ENCODE measurements at places on chromosomes 7 and 10.

DNA sequence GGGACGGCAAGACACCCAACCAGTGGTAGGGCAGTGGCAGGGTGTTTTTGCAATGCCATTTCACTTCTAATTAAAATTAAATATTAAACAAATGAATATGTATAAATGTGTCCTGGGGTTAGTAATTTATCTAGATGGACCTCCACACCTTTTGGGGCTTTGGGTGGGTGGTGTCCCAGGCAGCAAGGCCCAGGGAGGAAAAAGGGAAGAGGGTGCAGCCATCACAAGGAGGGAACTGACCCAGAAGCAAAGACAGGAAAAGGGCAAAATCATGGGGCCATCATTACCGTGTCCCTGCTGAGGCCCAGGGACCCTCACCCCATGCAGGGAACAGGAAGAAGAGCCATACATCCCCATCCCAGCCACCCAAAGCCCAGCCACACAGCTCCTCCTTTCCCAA is 204.6 kb downstream of the GRID1 start:
- no peak for DNase-seq

DNA sequence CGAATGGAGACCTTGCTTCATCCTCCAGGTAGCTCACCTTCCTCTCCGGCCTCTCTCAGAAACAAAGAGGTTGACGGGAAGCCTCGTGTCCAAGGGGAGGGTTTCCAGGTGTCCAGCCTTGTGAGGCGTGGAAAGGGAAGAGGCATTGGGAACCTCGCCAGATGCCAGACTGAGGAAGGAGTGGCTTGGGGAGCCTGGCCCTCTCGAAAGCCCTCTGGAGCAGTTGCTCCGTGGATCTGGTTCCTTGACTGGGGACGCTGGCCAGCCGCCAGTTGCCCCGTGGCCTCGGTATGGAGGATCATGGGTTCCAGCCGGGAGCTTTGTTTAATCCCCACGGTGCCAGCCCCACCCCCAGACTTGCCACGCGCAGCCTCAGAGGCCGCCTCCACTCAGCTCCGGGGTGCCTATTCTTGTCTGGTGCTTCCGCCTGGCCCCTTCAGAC is 30.3 kb upstream of the SUN1 start:
- no peak for DNase-seq

DNA sequence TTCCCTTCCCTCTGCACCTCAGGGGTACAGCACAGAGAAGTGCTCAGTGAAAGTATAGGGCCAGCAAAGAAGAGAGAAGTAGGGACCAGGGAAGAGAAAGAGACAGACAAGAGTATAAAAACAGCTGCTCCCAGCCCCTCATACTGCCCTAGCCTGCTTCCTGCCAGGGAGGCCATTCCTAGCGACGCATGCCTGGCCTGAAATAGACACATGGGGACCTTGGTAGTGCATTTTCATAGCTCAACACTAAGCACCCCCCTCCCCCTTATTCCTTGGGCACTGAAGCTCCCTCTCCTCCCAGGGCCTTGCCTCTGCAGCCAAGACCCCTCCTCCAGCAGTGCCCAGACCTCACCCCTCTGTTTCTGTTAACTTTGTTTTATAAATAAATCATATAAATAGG is 64.7 kb downstream of the ZMIZ1 start:
- DNase-seq, result no peak

DNA sequence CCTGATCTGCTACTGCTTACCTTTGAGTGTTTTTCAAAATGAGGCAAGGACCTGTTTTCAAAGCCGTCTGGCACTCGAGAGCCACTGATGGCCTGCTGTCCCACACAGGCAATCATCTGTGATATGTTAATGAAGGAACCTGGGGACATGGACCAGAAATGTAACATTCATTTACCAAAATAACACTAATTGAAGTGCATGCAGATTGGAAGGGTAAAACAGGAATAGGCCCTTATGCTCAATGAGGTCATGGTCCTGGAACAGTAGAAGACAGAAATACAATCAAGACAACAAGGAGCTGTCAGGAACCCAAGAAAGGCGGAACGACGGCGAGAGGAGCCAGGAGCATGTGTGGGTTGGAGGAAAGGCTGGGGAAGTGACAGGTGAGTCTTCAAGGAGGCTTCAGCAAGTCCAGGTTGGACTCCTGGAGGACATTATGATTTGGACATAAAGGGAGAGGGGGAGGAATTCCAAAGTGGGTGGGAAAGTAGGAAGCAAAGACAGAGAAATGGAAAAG is 28.3 kb downstream of the POLR3A start:
- DNase-seq, result no peak

GRCh38 chr7:27351137-27351536 is 108.5 kb downstream of the EVX1 start:
- DNase-seq, result no peak

GRCh38 chr10:11795101-11795920 is 27.8 kb upstream of the PROSER2 start:
- DNase-seq, result no peak

DNA sequence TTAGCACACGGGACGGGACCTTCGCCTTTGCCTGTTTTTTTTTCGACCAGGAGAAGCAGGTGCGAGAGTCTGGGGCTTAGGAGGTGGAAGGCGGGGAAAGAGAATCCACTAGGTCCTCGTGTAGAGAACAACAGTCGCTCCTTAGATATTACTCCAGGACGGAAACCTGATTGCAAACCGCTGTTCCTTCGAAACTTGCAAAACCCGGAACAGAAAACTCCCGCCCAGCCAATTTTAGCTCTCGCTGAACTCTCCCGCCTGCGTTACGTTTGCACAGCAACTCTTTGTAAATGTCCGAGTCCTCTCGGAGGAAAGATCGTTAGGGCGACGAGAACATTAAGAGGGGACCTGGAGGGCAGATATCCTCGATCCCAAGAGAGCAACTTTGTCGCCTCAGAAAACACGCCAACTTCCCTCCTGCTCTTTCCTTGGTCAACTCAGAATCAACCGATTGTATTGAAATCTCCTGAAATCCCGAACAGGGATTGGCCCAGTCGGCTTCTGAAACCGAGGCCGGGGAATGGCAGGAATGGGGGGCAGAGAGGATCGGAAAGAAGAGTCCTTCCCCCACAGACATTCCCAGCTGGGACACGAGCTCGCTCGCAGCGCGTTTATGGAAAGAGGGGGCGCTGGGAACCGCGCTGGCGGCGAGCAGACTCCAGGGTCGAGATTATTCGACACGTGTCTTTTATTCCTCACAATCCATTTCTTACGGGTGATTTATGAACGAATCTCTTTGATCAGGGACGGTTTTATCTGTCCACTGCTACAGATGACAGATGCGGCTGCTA is 9.9 kb downstream of the TWIST1 start:
- DNase-seq, result no peak

GRCh38 chr10:77507291-77507880 is 130.2 kb downstream of the KCNMA1 start:
- no peak for DNase-seq

DNA sequence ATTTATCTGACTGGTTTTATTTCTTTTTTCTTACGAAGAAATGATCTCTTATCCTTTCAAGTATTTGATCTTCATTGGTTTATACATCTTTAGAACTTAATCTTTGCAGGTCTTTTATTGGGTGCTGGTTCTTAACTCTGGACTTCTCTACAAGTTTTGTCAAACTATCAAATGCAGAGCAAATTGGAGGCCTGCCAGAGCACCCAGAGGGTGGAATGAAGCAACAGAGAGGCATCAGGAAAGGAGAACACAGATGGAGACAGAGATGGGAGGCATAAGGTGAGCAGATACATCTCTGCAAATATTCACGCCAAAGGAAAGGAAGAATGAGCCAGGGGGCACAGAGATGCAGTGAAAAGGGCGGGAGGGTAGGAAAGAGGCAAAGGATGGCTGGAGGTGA is 130.3 kb downstream of the PKD1L1 start:
- DNase-seq, result no peak

GRCh38 chr10:100138921-100139496 is 46.8 kb downstream of the ERLIN1 start:
- DNase-seq, result no peak

- no peak for DNase-seq
These were observed 582.3 kb upstream of the CNTNAP2 start for GRCh38 chr7:145534301-145534700.

- no peak for DNase-seq
These were observed 1.4 kb downstream of the CCDC136 start for GRCh38 chr7:128793181-128793547.

GRCh38 chr10:46092524-46093081 is 46.5 kb upstream of the MSMB start:
- DNase-seq, result no peak

DNA sequence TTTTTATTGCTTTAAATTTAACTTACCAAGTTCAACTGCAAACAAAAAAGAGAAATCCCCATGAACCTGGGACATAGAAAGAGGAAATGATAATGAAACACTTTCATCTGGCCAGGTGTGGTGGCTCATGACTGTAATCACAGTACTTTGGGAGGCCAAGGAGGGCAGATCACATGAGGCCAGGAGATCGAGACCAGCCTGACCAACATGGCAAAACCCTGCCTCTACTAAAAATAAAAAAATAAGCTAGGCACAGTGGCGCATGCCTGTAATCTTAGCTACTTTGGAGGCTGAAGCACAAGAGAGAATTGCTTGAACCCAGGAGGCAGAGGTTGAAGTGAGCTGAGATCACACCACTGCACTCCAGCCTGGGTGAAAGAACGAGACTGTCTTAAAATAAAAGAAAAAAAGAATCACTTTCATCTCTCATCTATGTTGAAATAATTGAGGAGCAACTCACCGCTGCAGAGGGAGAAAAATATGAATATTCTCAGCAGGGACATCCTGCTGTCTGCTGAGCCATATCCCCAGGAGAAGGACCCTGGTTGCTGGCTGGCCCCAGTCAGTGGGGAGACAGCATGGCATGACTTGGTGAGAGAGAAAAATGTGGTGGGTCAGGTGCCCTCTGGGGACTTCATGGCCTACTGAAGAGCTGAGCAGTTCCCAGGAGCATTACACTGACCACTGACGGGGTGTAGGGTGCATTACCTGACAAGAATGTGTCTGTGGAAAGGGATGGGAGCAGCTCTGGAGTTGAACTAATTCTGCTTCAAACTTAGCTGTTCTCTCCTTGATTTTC is 22.8 kb upstream of the TARP start:
- no peak for DNase-seq

DNA sequence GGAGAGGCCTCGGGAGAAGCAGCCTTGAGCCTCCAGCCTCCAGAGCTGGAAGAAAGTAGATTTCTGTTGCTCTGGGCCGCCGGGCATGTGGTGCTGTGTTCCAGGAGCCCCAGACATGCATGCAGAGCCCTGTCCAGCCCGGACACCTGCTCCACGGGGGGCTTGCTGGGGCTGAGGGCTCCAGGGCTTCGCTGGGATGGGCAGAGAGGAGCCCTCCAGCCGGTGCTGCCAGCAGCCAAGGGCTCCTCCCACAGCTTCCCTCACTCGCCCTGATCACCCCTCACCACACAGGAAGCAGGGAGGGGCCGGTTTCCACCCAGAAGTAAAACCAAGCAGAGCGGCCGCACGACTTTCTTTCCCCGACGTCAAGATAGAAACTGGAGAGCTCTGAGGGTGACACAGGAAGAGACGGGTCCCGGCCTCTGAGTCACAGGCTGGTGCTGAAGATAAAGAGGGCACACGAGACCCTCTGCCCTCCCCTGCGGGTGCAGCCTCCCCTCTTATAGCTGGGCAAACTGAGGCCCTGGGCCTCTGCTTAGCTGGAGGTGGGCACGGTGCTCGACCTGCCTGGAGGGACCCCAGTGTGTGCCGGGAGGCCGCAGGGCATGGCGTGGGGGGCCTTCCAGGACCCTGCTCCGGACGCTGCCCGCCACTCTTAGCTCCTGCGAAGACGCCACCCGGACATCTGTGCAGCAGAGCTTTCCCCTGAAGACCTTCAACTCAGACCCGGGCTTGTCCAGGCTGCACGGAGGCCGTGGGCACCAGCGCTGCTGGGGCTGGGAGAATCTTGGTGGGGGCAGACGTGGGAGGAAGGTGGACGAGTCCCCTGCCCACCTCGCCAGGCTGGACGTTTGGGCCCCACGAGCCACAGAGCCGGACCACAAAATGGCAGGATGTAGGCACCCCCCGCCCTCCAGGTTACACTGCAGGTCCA is 31.1 kb downstream of the ADAP1 start:
- DNase-seq, result peak; percentile 96

DNA sequence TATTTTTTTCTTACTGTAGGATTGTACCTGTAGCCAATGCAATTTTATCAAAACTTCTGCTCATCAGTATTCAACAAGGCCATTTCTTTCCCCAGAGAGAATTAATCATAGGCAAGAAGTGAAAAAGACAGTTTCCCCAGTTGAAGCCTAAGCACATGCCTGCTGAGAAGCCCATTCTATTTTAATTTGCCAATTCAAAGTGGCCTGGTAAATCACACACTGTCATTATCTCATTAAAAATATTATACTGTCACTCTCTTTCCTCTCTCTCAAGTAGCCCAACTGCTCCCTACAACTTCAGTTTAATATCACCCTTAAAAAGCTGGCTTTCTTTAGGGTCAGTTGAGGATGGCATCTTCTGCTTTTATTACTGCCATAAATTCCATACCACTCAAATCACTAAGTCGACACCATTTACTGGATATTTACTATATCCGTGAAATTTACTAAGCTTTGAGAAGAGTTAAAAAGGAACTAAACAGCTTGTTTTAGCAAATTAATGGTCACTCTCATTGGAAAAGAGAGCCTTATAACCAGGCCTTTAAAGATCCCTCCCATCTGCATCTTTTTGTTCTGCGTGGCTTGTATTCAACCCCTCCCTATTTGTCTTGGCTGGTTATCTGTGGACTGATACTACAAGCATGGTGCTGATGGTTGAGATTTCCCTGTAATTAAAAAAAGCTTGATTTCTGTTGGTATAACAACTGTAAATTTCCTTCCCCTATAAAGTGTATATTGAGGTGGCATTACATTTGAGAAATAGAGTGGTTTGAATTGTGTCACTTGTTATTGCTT is 30.6 kb downstream of the COL28A1 start:
- DNase-seq, result no peak

DNA sequence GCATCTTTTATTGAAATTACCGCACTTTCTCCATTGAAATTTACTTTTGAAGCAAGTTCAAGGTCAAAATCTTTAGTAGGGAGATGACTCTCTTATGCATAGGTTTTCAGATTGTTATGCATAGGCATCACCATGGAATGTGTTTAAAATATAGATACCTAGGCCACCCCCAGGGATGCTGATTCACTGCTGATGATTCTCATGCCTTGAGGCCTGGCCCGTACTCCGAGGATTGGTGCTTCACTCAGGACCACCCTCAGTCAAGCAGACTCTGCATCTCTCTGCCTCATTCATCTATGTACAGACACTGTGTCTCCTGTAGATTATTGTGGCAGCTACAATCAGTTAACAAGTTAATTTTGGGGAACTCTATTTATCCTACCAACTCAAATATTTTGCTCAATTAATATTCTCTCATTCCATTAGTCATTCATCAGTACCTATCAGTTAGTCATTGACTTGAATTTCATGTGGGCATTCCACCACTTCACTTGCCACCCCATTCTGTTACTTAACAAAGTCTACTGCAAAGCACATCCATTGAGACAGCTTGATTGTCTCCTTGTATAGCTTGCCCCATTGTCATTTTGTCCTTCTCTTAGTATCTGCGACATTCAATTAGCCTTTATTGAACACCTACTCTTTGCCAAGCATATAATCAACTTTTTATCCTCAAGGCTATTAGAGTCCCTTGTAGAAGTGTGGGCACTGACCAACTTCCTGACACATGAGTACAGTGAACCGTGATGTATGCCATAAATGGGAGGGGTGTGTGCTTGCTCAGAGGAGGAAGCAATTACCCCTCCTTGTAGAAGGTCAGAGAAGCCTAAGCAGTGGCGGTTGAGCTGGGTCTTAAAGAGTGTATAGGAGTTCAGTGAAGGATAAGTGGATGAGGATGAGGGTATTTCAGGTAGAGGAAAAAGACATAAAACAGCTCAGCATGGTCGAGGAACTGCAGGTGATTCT is 255.6 kb upstream of the BMPER start:
- no peak for DNase-seq

All from stimulated activated CD8-positive, alpha-beta memory T cell treated with anti-CD3 and anti-CD28 coated beads, Interleukin-7, amount 100 ng/mL, for 48 hours (primary cell).